ENCODE measurements at places on chromosomes 3 and 15.

DNA sequence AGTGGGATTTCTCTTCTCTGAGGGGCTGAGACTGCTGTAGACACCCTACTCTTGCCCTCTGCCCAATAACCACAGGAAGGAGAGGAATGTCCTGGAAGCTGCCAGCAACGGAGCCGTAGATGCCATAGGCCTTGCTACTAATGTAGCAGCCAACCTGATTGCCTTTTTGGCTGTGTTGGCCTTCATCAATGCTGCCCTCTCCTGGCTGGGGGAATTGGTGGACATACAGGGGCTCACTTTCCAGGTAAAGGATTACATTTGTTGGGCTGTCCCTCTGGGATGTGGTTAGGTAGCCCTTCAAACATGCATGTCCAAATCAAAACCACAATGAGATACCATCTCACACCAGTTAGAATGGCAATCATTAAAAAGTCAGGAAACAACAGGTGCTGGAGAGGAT is 16.1 kb downstream of the SLC28A2 start:
- no peak for DNase-seq

DNA sequence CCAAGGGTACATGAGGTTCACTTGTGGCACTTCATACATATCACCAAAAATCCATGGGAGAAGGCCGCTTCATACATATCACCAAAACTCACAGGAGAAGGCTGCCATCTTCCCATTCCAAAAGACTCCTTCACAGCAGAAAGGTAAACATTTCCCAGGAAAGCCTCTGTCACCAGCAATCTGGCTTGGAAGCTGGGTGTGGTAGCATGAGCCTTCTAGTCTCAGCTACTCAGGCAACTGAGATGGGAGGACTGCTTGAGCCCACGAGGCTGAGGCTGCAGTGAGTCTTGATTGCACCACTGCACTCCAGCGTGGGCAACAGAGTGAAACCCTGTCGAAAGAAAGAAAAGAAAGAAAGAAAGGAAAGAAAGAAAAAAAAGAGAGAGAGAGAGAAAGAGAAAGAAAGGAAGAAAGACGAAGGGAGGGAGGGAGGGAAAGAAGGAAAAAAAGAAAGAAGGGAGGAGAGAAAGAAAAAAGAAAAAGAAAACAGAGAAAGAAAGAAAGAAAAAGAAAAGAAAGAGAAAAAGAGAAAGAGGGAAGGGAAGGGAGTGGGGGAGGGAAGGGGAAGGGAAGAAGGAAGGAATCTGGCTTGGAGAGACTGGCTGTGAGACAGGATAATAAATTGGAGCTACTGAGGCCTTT is 7.2 kb downstream of the LRIG1 start:
- no peak for DNase-seq

DNA sequence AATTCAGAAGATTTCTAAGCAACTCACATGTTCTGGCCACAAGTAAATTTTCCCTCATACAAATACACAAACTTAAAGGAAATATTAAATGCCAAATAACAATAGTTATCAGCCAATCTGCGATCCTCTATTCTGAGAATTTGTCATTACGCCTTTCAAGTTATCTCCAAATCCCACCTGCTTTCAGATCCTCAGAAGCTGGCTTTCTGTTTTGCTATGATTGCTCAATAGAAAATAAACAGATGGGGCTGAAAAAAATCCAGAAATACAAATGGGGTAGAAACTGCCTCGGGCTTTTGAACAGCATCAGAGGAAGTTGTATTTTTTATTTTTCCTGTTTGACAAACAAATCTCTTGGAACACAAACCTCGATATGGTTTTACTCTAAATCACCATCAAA is 74.0 kb upstream of the CNTN4 start:
- DNase-seq, result no peak

DNA sequence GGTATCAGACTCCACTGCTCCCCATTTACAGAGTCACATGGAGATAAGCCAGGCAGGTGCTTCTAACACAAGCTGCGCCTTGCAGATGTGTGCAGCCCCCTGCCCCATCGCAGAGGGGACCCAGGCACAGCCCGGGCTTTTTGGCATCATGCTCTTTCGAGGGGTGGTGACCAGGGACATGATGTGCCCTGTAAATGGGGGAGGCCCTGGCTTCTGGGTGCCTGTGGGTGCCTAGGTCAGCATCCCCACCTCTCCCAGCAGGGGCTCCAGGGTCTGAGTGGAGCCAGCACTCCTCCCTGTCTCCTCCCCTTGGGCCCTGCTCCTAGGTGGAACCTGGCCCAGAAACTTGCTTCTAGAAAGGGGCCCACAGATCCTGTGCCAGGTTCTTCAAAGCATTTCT is 15.2 kb downstream of the TRPM1 start:
- DNase-seq, result no peak

- DNase-seq, result no peak
These were observed 25.3 kb downstream of the SEMA5B start for GRCh38 chr3:123002100-123002748.

DNA sequence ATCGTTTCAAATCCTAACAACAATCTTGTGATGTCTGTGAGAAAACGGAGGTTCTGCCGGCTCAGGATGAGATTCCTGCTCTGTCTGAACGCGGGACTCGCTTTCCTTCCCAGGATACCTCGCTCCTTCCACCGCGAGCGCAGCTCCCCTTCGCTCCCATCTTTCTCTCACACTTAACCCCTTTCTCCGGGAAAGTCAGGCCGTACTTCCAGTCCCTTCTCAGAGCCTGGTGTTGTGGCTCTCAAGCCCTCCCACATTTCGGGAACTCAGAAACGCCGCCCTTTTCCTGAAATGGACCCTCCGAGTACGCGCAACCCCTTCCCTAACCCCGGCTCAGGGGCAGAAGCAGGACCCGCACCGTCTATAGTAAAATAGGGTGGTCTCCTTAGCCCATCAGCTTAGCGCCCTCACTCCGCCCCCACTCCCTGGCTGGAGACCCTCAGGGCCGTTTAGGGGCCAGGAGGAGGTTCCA is 378 bp upstream of the FEM1B start:
- DNase-seq, result peak; percentile 56

- no peak for DNase-seq
These were observed 50.7 kb downstream of the ADAMTS17 start for GRCh38 chr15:100291106-100291505.

GRCh38 chr15:63891079-63891767 is 57.5 kb upstream of the HERC1 start:
- peak; percentile 88 for DNase-seq

DNA sequence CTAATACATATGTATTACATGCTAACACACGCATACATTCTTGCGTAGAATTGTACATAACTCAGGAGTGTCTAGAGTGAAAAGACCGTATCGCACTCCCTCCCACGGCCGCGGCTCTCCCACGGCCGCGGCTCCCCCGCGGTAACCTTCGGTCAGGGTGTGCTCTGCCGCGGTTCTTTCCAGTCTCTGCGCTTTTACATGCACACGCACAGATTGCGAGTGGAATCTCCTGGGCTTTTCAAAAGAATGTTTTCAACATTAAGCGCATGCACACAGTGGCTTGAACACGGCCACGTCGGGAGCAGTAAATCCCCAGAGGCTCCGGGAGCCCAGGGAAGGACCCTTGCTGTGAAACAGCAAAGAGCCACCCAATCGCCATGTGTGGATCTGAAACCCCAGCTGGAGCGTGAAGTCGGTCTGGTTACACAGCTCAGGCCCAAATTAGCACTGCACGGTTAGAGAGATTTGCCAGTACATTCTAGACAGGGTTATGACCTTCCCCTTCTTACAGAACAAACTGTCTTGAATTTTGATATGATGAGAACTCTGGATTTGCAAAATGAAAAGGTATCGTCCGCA is 805 bp upstream of the RGMA start:
- peak; percentile 6 for DNase-seq

GRCh38 chr3:46141813-46142212 is 66.3 kb downstream of the CCR1 start:
- no peak for DNase-seq
